PC-3 (cell line): ENCODE measurements at places on chromosomes 6 and 20. TPM values are rescaled to one million over a fixed set of nuclear protein-coding genes. Genes with fewer than 3 reads are reported as not detected.

SCUBE3 gene
- 1.5 and 2.4 TPM in 2 replicates for total RNA-seq

KCNK16 gene
- total RNA-seq = not detected in 2 replicates

LY6G6C gene
- 0.22 TPM in 1 of 2 replicates, not detected in the other for total RNA-seq

NELFCD gene
- total RNA-seq = 131 and 144 TPM in 2 replicates

NKX2-4 gene
- total RNA-seq = not detected in 2 replicates

RNF8 gene
- 20.2 and 28.1 TPM in 2 replicates for total RNA-seq

LY6G6D gene
- not detected in 2 replicates for total RNA-seq

SH3BGRL2 gene
- total RNA-seq = 3.7 and 3.8 TPM in 2 replicates

C6orf141 gene
- 43.8 and 49.4 TPM in 2 replicates for total RNA-seq

DYNLT2 gene
- 0.51 and 1.5 TPM in 2 replicates for total RNA-seq

NKAIN4 gene
- not detected in 2 replicates for total RNA-seq

RFX6 gene
- total RNA-seq = 0.15 and 0.17 TPM in 2 replicates

PBOV1 gene
- total RNA-seq = not detected in 2 replicates

SIM1 gene
- total RNA-seq = not detected in 2 replicates

LRRC73 gene
- 0.22 and 0.75 TPM in 2 replicates for total RNA-seq

APCDD1L gene
- 2.0 and 4.9 TPM in 2 replicates for total RNA-seq
